GM04503 (cell line): ENCODE measurements at places on chromosomes 13 and 19.

DNA sequence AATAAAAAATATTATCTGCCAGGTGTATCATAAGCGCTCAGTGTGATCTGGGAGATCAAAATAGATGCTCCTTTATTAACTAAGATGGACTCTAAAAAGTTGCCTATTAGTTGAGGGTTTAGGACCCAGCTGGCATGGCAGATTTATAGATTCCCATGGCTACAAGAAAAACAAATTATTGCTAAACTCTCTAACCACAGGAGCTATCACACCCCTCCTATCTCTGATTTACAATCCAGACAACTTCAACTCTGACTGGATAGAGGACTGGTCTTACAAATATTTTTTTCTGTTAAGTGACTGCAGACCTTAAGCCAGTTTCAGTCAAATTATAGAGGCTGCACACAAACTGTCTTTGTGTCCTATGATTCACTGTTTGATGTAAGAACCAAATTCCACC is 45.4 kb upstream of the MYCBP2 start:
- no peak for DNase-seq

GRCh38 chr13:73520566-73521289 is 461.9 kb downstream of the KLF5 start:
- DNase-seq = no peak

- DNase-seq = no peak
Measured at GRCh38 chr13:98960606-98961502, 17.0 kb downstream of the DOCK9 start.

DNA sequence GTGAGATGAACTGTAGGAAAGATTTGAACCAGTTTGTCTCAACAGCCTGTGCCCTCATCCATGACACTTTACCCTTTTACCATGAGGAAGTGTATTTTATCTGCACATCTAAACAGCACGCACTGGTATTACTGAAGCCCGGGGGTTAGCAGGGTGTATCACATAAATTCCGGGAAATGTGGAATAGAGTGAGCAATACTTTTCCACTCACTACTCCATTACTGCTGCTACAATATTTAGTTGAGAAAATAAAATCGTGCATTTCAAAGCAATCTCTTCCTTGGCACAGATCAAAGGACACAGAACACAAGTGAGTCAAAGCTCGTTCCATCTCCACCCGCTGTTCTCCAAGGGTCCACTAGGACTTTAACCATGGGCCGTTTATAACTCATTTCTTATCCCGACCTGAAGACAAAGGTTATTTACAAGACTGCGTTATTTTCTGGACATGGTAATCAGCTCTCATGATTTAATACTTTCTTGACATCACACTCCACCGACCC is 35.2 kb downstream of the STK24 start:
- DNase-seq = no peak

- DNase-seq = no peak
Measured at GRCh38 chr13:21550918-21551317, 53.1 kb downstream of the MICU2 start.

- peak; percentile 57 for DNase-seq
Measured at GRCh38 chr19:33231511-33231910, 5.9 kb upstream of the SLC7A10 start.

DNA sequence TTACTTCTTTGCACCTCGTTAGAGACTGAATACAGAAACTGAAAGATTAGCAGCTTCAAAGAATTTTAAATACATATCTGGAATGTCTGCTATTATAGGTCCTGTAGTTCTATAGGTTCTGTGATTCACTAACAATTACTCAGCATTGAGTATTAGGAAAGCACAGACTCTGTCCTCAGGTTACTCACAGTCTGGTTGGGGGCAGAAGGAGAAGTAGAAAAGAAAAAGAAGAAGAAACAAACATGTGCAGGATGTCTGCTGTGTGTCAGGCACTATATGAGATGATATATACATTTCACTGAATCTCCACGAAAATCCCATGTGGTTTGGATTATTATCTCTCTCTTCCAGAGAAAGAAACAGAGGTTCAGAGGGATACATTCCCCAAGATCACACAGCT is 40.1 kb downstream of the SERTM1 start:
- DNase-seq = no peak

DNA sequence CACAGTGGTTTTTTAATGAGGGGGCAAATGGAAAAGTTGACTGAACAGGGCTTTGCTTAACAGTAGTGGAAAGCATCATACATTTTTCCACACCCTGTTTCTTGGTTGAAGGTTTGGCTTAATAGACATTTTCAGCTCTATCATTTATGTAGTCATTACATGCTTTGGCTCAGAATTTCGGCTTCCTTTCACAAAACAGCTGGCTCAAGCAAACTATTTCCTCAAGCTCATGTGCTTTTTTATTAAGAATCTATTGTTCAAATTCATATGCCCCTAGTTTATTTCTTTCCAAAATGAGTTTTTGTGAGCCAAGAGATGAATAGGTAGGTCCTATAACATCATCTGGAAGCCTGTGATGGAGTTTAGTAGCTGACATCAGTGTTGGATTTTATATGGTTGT is 113.8 kb downstream of the SLITRK6 start:
- no peak for DNase-seq

DNA sequence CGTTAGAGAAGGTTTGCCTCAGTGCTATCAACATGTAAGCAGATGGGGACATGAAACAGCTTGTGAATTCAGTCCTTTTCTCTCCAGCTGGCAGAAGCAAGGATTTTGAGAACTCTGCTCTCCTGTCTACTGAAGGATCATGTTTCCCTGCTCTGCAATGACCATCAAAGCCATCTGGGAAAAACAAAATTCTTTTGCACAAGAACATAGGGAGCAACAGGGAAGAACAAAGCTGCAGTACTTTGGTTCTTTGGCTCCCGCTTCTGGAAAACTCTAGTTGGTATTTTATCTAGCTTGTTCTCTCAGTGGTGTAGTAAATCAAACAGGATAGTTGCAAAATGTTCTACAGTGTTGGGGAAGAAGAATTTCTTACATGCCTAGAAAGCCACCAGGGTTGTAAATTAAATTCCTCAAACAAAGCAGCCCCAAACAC is 270.4 kb downstream of the ENOX1 start:
- DNase-seq = peak; percentile 90

GRCh38 chr13:46492946-46493345 is 60.0 kb upstream of the LRCH1 start:
- DNase-seq = no peak

GRCh38 chr19:38953677-38954076 is 21.9 kb downstream of the FBXO17 start:
- no peak for DNase-seq

GRCh38 chr19:5299137-5299536 is 41.5 kb downstream of the PTPRS start:
- no peak for DNase-seq

- DNase-seq = no peak
Measured at GRCh38 chr13:44578067-44578400, 1.9 kb upstream of the TSC22D1 start.

GRCh38 chr13:72125561-72125960 is 258.6 kb upstream of the DACH1 start:
- DNase-seq = no peak

- DNase-seq = no peak
Measured at GRCh38 chr13:110416131-110417025, 109.3 kb downstream of the COL4A2 start.

GRCh38 chr19:7815325-7815724 is 14.7 kb upstream of the EVI5L start:
- no peak for DNase-seq

DNA sequence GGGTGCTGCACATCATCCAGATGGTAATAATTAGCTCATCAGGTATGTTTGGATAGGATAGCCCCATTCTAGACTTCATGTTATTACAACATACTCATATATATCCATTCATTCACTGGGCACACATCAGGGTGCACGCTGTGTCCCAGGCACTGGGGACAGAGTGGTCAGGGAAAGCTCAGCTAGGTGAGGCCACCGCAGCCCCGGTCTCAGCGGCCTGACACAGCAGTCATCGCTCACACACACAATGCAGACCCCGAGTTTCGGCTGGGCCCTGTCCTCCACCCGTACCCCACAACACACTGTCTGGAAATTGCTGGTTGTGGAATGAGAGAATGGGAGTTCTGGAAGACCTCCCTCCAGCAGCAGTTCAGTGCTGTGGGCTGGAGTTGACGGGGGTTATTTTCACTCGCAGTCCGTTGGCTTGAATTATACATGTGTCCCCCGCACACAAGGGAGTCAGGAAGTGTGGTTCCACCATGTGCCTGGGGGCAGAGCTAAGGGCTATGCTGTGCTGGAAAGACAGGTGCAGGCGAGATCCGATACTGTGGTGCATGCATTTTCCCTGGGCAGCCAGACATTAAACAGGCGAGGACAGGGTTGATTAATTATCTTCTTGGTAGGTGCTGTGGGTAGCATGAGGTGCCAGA is 257.6 kb downstream of the TEX29 start:
- no peak for DNase-seq

DNA sequence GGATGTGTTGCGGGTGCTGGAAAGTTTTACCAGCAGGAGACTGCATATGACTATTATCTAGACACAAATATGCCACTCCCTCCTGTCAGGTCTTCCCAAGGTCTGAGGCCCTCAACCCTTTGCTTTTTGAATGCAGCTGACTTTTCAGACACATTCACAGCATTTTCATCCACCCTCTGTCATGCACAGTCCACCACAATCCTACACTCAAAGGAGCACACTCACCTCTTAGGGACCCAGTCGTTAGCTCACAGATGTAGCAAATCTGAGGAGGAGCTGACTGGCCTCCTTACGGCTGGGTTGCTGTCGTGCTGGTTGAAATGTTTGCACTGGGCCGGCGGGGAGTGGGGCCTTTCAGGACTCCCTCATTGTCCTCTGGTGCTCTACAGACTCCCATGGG is 479.4 kb downstream of the IRS2 start:
- no peak for DNase-seq

DNA sequence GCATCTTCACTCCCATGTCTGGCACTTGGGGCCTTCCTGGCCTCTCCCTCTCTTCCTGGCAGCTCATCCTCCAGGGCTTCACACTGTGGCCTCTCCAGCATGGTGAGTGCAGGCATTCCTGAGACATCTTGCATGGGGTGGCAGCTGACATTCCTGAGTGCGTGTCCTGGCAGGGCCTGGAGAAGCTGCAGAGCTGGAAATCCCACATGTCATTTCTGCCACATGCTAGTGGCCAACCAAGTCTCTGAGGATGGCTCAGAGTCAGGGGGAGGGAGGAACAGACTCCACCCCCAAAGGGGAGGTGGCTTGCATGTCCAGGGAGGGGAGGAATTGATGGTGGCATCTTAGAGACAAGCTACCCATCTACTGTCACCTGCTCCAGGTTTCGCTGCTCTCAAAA is 41.6 kb upstream of the AMER2 start:
- DNase-seq = no peak

- DNase-seq = no peak
Measured at GRCh38 chr13:95512957-95513356, 39.6 kb upstream of the CLDN10 start.

GRCh38 chr19:24101459-24102115 is 14.6 kb downstream of the ZNF254 start:
- no peak for DNase-seq

- DNase-seq = no peak
Measured at GRCh38 chr13:94956417-94957110, 244.2 kb upstream of the SOX21 start.

GRCh38 chr13:95019886-95020285 is 281.4 kb downstream of the ABCC4 start:
- DNase-seq = no peak

- DNase-seq = no peak
Measured at GRCh38 chr13:110824702-110825300, 90.1 kb downstream of the ANKRD10 start.

DNA sequence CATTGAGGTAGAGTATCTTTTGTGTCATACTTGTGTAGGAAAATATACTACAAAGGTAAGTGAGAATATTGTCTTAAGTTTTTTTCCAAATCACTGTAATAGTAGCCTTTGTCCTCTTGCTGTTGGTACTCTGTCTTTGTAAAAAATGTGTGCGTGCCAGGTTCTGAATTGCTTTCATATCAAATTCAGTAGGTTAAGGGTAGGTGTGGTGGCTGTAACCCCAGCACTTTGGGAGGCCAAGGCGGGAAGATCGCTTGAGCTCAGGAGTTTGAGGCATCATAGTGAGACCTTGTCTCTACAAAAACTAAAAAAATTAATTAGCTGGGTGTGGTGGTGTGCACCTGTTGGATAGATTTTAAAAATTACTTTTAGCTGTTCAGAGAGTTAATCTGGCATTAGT is 46.6 kb downstream of the GARRE1 start:
- no peak for DNase-seq

DNA sequence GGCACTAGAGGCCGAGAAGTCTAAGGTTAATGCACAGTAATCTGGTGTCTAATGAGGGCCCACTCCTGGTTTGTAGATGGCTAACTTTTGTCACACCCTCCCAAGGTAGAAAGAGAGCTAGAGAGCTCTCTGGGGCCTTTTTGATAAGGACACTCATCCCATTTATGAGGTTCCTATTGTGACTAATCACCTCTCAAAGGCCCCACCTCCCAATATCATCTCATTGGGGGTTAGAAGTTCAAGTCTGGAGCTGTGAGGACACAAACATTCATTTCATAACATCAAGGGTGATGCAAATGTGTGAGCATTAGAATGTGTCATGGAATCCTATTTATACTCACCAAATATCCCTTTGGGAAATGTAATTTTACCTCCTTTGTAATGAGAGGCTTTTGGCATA is 79.2 kb upstream of the SLC10A2 start:
- no peak for DNase-seq

GRCh38 chr13:34207334-34207733 is 389.4 kb downstream of the RFC3 start:
- DNase-seq = peak; percentile 64

DNA sequence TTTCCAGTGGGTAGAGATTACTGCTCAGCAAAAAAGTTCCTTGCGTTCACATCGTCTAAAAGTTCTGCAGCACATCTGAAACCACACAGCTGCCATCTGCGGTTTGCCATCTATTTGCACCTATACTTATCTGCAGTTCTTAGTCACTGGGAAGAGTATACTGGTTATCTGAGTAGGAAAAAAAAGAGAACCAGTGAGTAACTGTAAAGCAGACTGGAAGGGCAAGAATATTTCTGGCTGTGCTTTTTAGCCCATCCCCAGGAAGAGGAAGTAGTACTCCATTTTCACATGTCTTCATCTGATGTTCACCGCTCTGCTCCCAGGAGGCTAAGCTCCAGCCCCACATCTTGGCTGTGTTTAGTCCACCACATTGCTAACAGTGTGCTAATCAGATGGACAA is 35.6 kb downstream of the EFNB2 start:
- no peak for DNase-seq

- DNase-seq = no peak
Measured at GRCh38 chr13:103731959-103732358, 665.7 kb upstream of the SLC10A2 start.

DNA sequence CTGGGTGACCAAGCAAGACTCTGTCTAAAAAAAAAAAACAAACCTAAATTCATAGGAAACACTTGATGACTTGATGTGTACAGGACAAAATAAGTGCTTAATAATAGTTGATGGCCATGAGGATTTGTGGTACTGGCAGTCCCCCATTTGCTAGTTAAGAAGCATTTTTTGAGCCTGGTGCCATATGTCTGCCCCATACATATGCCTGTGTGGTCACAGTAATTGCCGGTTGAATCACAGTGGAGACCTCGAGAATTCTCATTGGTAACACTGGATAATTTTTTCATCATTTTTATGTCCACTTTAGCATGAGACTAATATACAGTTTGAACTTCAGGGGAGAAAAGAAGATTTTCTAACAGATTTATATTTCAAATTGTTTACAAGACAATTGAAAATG is 79.2 kb downstream of the LRCH1 start:
- no peak for DNase-seq
